SK-MEL-5 (cell line): ENCODE measurements at places on chromosomes 5 and 9. TPM values are rescaled to one million over a fixed set of nuclear protein-coding genes. Genes with fewer than 3 reads are reported as not detected.
A peak's percentile ranks its signal among the peaks of the same experiment; 100 is the strongest.

TRMT10B gene
- 2.2 and 3.0 TPM in 2 replicates for total RNA-seq

UGT3A1 gene
- total RNA-seq, result not detected in 2 replicates

CAVIN4 gene
- total RNA-seq, result 0.69 and 1.0 TPM in 2 replicates

FSD1L gene
- total RNA-seq, result 2.5 and 2.7 TPM in 2 replicates

MYOT gene
- 0.05 and 0.08 TPM in 2 replicates for total RNA-seq

OTP gene
- total RNA-seq, result not detected in 2 replicates

PCDHGA3 gene
- 0.32 TPM in 1 of 2 replicates, not detected in the other for total RNA-seq

GRCh38 chr5:74966141-74967026, 86.0 kb downstream of the GCNT4 start:
- no peak for DNase-seq

GRCh38 chr5:67364381-67364970, 167.9 kb upstream of the CD180 start:
- DNase-seq, result no peak

DNA sequence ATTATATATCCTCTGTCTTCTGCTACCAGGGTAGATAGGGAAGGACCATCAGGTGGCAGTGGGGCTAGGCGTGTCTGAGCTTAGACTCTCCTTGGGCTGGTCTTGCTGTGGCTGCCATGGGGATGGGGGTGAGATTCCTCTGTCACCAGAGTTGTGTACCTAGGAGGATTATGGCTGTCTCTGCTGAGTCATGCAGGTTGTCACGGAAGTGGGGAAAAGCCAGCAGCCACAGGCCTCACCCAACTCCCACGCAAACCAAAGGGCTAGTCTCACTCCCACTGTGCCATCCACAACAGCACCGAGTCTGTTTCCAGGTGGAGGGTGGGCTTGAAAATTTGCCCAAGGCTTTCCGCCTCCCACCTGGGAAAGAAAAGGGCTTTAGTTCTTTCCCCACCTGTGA, 476.1 kb downstream of the CYLC2 start:
- DNase-seq, result no peak

DNA sequence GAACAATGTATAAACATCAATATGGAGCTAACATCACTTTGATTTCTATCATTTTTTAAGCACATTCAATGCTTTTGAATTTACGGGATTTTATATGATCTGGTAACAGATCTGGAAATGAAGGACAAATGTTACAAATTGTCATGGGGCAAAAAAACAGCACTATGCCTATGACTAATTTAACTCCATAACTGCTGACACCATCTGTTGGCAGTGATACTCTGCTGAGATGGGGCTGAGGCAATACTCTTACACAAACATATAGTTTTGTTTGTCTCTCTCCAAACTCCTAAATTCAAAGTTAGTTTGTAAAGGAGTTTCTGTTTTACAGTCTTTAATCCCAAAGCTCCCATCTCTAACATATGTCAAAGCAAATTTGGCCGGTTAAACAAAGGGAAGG, 132.5 kb upstream of the FER start:
- DNase-seq, result no peak

GRCh38 chr5:80193401-80193800, 62.4 kb downstream of the SERINC5 start:
- DNase-seq, result no peak

DNA sequence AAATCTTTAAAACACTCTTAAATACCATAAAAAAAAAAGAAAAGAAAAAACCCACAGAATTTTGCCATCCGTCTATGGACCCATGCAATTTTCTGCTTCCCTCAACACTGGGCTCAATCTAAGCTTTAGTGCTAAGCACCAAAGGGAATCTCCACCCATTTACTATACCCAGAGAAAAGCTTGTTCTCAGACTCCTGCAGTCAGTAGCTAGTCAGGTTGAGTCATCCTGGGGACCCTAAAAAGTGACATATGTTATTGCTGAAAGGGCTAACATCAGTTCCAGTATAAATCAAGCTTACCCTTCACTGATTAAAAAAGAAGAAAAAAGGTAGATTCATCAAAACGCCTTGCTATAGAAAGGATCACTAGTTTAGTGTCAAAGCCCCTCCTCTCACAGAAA, 177.6 kb downstream of the MUSK start:
- no peak for DNase-seq

DNA sequence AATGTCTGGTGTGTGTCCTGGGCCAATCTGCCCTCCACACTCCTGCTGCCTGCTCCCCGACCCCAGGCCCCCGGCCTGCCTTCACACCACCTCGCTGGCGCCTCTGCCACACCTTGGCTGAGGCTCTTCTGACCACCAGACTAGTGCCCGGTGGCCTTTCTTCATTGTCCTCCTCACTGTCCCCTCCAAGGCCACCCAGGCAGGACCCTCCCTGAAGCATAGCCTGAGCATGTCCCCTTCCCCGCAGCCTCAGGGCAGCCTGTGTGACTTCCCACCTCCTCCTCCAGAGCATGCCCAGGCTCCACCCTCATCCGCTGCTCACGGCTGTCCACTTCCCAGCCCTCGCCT, 154.6 kb downstream of the OLFM1 start:
- DNase-seq, result no peak

DNA sequence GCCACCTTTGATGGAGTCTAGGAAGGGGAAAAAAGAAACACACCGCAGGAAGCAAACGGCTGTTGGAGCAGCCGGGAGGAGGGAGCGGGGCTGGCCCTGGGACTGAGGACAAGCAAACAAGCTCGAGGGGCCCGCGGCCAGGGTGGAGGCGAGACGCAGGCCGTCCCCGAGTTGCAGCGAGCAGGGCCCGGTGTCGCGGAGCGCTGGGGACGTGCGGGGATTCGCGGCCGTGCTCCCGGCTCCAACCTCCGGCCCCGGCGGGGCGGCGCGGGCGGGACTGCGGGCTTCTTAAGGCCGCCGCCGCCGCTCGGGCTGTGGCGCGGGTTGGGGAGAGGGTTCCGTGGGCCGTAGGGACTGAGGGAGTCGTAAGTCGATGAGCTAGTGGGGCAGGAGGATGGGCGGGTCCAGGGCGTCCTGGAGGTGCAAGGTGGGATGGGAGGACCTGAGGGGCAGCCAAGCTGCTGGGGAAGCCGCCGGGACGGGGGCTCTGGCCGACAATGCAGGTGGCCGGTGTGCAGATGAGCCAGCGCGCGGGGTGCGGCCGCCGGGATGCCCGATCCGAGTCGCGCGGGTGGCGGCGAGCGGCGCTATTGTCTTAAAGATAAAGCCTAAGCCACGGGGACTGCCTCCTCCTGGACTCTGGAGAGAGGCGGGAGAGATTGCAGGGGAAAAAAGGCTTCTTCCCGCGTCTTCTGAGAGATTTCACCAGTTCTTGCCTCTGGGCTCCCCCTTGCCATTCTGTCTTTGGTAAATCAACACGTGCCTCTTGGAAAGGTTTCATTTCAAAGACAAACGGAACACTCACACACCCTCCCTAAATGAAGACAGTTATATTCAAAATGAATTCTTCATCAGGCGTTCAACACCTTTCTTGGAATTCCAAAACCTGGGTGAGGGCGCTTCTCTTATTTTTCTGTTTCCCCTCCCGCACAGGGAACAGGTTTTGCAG, 1.6 kb upstream of the HAPLN1 start:
- peak; percentile 31 for DNase-seq

GRCh38 chr5:79954620-79955019, 36.4 kb downstream of the MTX3 start:
- no peak for DNase-seq

GRCh38 chr5:164002214-164002613, 496.8 kb downstream of the MAT2B start:
- DNase-seq, result no peak

GRCh38 chr9:80320480-80320879, 748.7 kb downstream of the TLE4 start:
- DNase-seq, result no peak

DNA sequence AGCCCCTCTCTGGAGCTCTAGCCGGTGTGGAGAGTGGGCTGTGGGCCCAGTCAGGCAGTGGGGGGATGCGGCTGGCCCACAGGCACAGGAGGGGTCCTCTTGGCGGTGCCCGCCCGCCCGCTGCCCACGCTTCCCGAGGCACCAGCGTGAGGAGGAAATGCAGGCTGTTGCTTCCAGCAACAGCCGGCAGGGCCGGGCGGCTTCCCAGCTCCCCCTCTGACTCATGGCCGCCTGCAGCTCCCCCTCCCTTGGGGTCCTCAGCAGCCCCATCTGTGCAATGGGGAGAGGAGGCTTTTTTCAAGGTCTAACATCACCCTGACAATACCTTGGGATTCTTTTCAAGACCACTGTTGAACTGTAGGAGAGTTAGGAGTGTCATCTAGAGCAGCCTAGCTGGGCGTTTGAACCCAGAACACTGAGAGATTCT, 10.4 kb downstream of the CXXC5 start:
- no peak for DNase-seq

- no peak for DNase-seq
Observed at GRCh38 chr9:115456515-115456914, 338.6 kb upstream of the TNC start.

DNA sequence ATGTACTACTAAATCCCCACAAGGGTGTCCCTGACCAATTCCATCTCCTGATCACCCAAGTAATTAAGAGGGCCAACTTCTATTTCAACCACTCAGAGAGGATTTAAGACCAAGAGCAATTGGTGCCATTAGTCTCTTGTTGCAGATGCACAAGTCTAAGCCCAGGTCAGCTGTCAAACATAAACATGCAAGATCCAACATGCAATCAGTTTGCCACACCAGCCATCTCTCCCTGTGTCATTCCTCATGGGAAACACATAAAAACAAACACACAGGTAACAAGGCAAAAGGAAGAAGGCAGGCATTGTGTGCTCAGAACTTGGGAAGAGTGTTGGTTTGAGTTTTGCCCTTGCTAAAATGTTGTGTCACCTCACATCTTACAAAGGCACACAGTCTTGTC, 139.2 kb downstream of the SPOCK1 start:
- DNase-seq, result no peak
